Iris pigment epithelial cell (primary cell): ENCODE measurements at places on chromosomes 16 and 17.

DNA sequence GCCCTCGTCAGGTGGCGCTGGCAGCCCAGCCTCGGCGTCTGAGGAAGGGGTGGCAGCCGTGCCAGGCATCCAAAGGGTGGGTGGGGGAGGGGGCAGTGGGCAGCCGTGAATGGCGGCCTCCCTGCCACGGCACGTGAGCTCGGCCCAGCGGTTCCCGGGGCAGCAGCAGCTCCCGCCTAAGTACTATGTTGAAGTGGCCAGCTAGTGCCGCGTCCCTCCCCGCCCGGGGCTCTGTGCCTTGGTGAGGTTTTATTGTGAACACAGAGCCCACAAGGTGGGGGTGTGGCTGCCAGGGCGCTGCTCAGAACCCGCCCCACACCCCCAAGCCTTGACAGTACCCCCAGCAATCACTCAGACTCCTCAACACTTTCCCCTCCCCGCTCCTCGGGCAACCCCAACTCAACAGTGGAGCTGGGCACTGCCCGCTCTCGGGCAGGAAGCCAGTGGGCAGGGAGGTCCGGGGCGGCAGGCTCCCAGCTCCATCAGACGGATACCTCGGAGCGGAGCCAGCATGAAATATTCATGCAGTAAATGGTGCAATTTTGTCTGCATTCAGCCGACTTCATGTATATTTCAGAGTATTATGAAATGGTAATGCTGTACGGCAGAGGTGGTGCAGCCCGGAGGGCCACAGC lies 80.4 kb downstream of the ENGASE start:
- no peak for DNase-seq

- peak; percentile 61 for DNase-seq
Observed at GRCh38 chr16:58249780-58250478, 44.9 kb downstream of the PRSS54 start.

DNA sequence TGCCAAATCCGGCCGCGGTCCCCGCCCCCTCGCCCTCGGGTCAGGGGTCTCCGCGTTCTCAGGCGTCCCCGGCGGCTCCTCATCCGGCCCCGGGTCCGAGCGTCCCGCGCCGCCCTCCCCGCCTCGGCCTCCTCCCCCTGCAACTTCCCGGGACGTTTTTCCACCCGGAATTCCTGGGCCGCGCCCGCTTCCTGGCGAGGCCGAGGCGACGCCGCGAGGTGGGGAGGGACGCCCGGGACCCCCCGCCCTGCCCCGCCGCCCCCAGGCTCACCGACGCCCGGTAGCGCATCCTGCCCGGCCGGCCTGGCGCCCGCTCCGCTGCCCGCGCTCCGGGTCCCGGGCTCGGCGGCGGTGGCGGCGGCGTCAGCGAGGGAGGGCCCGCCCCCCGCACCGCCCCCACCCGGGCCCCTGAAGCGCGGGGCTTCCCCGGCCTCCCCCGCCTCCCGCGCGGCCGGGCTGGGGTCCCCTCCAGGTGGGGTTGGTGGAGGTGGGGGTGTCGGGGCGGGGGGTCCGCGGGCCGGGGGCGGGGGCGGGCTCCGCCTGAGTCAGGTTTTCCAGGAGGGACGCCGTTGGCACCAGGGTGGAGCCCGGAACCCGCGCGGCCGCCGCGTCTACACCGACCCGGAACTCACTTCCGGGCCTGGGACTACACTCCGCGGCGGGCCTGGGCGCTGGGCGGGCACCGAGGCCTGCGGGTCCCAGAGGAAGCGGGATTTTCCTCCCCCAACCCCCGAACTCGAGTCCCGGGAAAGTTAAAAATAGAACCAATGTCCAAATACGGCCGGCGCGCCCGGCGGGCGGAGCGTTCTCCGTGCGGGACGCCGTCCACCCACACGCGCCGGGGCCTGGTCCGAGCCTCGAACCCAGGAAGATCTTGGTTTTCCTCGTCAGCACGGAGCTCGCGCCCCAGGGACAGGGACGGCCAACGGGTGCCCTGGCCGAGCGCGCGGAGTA lies 6.8 kb downstream of the MYO1C start:
- DNase-seq: peak; percentile 54

GRCh38 chr17:33647956-33648355 lies 354.9 kb upstream of the ASIC2 start:
- DNase-seq: peak; percentile 9

DNA sequence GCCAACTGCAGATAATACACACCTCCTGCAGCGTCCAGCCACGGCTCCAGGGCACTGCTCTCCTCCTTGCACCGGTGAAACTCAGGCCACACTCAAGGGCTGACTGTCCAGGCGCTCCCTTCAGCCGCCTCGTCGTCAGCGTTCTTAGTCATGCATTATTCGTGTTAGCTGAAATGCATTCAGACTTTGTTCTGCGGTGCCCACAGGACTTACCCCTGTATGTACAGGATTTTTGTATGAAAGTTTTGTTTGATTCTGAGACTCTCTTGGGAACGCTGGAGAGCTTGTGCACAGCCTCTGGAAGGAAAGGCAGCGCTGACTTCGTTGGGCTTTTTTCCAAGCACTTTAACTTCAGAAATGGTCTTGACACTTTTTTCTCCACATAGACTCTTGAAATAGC lies 22.1 kb downstream of the CIBAR2 start:
- DNase-seq: no peak
